ENCODE measurements at places on chromosomes 6 and 20. TPM values are rescaled to one million over a fixed set of nuclear protein-coding genes. Genes with fewer than 3 reads are reported as not detected.

DNA sequence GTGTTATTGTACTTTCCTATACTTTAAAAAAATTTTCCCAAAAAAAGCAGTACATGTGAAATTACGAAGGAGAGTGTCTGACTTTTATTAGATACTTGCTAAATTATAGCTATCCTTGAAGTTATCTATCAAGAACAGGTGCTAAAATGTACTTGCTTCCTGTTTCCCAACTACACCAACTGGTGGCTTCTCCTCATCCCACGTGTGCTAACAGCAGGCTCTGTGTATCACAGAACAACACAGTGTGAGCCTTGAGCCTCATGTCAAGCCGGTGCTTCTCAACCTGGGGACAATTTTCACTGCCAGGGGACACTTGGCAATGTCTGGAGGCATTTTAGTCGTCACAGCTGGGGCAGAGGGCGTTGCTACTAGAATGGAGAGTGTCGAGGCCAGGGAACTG is 36.2 kb upstream of the CDYL start:
- no peak for DNase-seq

GRCh38 chr6:136153707-136154375 is 96.3 kb downstream of the MTFR2 start:
- DNase-seq = no peak

GRCh38 chr20:20824924-20825584 is 112.6 kb upstream of the RALGAPA2 start:
- peak; percentile 54 for DNase-seq

DNA sequence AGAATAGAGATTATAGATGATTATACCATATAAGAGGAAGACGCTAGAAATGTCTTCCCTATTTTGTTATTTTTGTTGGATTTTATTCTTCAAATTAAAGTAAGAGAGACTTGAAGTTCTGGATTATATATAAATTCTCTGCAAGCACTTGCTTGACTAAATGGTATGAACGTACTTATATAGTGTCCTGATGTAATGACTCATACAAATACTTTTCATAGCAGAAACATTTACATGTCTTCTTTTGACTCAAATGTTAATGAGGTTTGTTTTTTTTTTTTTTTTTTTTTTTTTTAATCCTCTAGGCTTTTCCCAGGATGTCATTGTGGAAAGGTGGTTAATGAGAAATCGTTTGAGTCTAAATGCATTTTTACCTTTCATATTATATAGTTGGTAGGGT is 55.0 kb downstream of the PDE7B start:
- DNase-seq = no peak

SAYSD1 gene
- 9.2 TPM for total RNA-seq

RAB44 gene
- total RNA-seq = not detected

RIPPLY2 gene
- not detected for total RNA-seq

RIMS1 gene
- 5.9 TPM for total RNA-seq

All from body of pancreas (tissue), 4 donors.